Gastroesophageal sphincter (tissue), 4 donors: ENCODE measurements at places on chromosomes 5 and 9.
A peak's percentile ranks its signal among the peaks of the same experiment; 100 is the strongest.

- ATAC-seq: peak; percentile 46
These were observed 4.0 kb upstream of the RANBP3L start for GRCh38 chr5:36305571-36306326.

GRCh38 chr9:134929193-134930158 lies 11.8 kb upstream of the FCN1 start:
- ATAC-seq: peak; percentile 73

- no peak for ATAC-seq
These were observed 4.7 kb downstream of the SKP2 start for GRCh38 chr5:36156619-36157018.

DNA sequence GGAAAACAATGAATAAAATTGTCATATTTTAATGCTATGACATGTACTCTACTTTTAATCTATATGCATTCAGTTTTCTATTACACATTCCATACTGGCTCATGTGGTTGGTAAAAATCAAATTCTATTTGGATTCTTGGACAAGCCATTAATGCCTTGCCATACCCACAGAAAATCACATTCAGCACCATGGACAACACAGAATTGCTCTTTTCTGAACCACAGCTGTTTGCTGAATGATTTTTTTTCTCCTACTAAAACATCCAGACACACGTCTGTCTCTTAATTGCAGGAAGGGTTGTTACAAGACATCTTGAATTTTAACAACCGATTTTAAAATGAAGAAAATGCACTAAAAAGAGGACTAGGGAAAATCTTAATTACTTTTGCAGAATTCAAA lies 675.6 kb downstream of the BRINP1 start:
- ATAC-seq: no peak

DNA sequence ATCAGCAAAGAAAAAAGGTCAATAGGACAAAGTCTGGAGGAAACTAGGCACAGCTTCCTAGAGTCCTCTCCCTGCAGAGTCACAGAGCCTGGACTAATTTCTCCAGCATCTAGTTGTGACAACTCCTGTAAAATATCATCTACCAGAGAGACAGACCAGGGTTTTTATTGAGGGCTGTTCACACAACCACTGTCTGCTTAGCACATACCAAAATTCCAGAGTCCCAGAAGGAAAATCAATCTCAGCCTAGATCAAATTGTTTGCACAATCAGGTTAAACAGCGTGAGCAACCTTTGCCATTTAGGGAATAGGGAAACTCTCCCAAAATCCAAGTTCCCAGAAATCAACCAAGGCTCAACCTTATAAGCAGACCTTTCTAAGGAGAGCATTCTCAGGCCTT lies 190.3 kb downstream of the SYK start:
- ATAC-seq: peak; percentile 28

DNA sequence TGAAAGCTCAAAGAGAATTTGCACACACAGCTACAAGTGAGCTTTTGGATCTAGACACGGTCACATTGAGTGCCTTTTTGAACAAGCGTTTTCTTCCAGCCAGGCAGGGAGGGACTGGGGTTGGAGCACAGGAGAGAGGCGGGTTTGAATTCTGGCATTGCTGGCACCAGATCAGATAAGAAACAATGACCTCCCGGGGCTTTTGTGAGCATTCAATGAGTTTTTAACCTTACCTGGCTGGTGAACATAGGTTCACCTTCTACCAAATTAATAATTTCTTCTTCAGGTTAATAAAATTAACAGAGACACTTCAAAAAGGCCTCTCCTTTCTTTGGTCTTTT lies 312.9 kb upstream of the MSX2 start:
- ATAC-seq: no peak

DNA sequence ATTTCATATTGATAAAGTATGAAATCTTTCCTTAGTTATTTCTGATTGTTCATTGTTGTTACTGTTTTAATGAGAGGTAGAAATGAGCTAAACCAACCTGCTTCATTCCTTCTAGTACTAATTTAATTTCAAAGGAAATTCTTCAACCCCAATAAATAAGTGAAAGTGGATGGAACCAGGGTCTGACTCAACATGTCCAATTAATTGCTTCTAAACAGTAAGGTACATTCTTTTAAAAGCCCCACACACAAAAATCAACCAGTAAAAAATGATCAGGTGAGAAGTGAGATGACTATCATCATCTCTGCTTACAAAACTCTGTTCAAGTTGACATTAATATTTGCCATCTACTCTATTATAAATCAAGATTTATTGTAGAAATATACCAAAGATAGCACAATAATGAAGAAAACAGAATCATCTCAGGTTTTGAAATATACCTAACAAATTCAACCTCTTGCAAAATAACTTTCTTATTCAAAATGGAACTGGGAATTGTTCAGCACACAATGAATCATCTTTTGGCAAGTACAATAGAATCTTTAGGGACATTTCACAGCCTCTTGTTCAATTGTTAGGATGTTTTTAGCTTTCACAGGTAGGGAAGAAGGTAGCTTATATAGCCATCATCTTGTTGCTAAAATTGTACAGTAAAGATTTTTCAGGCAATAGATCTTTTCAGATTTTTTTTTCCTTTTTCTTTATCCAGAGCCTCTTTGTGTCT lies 114.5 kb downstream of the RPS23 start:
- no peak for ATAC-seq

- no peak for ATAC-seq
These were observed 18.6 kb downstream of the MED10 start for GRCh38 chr5:6359555-6360322.

GRCh38 chr5:56831773-56832172 lies 16.4 kb downstream of the MAP3K1 start:
- no peak for ATAC-seq

DNA sequence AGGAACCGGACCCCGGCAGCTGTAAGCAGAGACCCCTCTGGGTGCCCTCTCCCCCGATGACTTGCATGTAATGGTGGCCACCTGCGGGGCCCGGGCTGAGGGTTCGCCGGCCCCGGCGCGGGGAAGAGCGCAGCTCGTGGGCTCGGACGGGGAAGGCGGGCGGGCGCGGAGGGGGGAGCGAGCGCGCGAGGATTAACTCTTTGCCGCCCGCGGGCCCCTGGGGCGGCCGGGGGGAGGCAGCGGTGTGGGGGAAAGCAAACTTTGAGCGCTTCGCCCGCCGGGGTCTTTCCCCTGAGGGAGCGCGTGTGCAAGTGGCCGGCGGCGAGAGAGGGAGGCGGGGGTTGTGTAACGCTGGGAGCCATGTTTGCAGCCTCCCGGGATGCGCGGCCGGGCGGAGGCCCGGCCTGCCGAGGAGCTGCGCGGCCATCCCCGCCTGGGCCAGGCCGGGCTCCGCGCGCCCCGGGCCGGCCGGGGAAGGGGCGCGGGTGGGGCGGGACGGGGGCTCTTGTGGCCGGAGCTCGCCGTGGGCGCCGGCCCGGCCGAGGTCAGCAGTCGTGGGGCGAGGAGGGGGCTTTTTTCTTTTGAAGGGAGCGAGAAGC lies 547 bp downstream of the ANP32B start:
- ATAC-seq: peak; percentile 49

GRCh38 chr9:34371886-34372466 lies 4.7 kb downstream of the MYORG start:
- no peak for ATAC-seq

- no peak for ATAC-seq
These were observed 147.2 kb upstream of the KLF4 start for GRCh38 chr9:107636571-107637381.

DNA sequence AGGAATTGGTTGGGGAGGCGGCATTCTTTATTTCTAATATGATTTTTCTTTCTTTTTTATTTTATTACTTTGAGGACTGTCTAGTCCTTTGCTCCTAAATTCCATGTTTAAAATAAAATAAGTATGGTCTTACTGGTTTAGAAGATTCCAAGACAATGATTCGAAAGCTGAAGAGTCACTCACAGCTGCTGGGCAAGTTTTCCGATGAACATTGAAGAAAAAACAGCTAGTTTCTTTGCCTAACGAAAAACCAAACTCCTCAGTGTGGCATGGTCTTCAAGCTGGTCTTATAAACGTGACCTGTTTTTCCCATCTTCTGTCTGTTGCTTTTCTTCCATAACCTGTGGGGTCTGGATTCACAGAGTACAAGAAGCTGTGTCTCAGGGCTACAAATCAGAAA lies 25.1 kb downstream of the ZNF474 start:
- ATAC-seq: no peak

DNA sequence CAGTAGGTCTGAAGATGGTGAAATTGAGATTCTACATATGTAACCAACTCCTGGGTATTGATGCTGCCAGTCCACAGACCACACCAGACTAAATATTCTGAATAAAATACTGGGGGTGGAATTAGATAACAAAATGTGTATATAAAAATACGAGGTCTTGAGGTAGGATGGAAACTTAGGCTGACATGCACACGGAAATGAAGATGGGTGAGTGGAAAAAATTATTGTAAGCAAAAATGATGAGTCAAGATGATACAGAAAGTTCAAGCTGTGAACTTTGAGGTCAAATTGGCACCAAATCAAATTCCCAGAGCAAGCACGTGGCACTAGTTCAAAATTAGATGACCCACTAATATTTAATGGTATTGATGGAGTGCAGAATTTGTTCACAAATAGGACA lies 713.4 kb upstream of the ACO1 start:
- no peak for ATAC-seq

DNA sequence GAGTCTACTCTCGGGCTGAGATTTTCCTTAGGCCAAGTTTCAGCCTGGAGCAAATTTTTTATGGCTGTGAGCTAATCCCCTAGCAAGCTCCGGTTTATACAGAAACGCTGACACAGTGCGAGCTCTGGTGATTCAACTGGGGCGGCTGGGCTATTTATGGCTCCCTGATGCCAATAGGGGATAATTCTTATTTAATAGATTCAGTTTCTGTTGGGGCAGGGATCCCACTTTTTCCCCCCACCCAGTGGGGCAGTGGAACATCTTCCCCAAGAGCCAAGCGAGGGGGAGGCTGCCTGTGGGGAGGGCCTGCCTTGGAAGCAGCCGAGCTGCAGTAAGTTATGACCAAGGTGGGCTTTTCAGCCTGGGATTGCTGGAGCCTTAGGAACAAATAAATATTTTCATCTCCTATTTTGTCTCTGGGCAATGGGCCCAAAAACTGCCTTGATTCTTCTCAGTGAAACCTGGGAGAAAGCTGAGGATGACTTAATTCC lies 129.1 kb downstream of the MACROH2A1 start:
- ATAC-seq: peak; percentile 68

- no peak for ATAC-seq
These were observed 415.2 kb upstream of the TRPC7 start for GRCh38 chr5:136780518-136780917.

GRCh38 chr9:131419716-131420115 lies 25.8 kb downstream of the PRRC2B start:
- no peak for ATAC-seq

- ATAC-seq: peak; percentile 90
These were observed 45.9 kb upstream of the PJA2 start for GRCh38 chr5:109455598-109456096.

DNA sequence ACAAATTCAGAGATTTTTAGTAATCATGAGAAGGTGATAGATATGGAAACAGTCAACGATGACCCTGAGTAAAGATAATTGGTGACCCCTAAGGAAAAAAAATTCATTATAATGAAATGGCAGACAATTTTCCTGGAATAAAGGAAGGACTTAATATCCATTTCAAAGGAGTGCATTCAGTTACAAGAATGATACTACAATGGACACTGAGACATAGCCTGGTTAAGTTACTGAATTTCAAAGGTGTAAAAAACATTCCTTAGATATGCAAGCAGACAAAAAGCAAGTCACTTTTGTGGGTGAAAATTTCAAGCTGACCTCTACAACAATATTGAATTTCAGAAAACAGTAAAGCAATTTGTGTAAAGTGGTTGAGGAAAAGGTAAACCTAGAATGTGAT lies 1012.5 kb upstream of the SEMA6A start:
- no peak for ATAC-seq

DNA sequence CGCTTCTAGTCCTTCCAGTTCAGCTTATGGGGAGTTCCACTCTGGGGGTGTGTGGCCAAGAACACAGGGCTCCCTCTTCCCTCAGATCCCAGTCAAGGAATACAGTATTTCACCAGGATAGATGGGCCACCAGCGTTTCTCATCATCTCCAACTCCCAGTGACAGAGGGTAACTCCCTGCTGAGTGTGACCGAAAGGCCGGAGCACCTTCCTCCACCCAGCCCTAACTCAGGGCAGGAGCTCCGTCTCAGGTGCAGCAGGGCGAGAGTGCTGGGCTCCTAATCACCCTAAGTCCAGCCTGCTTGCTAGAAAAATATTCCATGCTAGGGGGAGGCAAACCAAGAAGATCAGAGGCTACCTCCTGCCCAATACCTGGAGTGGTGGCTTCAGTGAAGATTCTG lies 102.6 kb downstream of the ADAMTS2 start:
- ATAC-seq: peak; percentile 32

GRCh38 chr5:167096816-167097215 lies 1194.6 kb upstream of the WWC1 start:
- no peak for ATAC-seq

DNA sequence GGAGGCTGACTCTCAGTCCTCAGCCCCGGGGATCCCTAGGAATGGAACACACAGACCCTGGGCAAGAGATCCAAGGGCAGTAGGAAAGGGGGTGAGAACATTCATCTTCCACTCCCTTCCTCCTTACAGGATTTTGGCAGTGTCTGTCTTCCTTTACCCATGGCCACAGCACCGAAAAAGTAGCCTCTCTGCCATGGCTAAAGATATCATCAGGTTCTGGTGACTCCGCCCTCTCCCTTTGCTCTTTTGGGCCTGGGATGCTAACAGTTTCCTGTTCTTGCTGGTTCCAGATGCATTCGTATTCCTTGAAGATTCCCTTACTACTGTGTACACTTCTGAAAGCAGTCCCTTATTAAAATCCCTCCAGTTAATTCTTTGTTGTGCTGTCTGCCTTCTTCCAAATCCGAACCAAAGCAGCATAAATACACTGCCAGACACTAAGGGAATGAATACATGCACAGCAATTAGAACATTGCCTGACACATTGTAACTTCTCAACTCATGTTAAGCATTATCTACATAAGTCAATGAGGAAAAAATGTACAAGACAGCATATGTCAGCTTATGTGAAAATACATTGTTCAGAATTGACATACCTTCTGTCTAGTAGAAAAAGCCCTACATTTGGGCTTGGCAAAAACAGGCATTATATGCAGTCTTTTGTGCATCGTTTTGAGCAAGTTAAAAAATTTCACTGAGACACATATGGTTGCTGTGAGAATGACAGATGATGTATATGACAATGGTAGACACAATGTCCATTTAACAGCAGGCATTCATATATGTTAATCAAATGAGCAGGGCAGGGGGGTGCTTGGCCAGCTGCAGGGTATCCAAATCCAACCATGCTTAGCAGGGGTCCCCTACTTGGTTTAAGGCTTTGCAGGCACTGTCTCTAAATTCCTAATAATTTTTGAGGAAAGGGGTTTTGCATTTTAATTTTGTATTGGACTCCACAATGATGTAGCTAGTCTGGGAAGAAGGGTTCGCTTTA lies 58.8 kb upstream of the RAI14 start:
- no peak for ATAC-seq

DNA sequence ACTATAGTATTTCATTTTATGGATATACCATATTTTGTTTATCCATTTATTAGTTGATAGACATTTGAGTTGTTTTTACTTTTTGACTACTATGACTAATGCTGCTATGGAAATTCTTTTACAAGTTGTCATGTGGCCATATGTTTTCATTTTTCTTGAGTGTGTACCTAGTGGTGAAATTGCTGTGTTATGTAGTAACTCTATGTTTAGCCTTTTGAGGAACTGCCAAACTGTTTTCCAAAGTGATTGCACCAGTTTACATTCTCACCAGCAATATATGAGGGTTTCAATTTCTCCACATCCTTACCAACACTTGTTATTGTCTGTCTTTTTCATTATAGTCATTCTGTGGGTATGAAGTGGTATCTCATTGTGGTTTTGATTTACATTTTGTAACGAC lies 75.4 kb downstream of the GRIA1 start:
- ATAC-seq: no peak

GRCh38 chr5:146208916-146209522 lies 5.6 kb downstream of the RBM27 start:
- ATAC-seq: no peak
